ENCODE measurements at places on chromosomes 13 and 19.
A peak's percentile ranks its signal among the peaks of the same experiment; 100 is the strongest.

DNA sequence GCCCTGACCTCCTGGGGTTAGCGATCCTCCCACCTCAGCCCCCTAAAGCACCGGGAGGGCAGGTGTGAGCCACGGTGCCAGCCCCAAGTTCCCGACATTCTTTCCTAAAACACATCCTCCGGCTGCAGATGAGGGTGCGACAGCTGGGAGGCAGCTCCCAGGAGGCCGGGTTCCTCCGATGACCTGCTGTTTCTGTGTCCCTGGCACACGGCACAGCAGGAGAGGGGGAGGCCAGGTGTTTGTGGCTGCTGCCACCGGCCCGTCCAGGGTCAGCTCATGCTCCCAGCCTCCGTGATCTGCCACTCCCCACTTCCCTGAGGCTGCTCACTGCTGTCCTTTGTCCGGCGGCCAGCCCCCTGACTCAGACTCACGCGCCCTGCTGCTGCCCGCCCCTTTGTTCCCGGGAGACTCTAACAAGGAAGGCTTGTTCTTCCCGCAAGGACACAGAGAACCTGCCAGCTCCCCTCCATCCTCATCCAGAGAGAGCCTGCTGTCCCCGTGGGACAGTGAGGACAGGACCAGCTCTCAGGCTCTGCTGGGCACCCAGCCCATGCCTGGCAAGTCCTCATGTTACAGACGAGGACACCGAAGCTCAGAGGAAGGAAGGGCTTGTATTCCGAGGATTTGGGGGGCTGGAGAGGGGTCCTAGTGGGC lies 10.6 kb upstream of the MADCAM1 start:
- peak; percentile 96 for DNase-seq

GRCh38 chr19:681029-682019 lies 5.1 kb downstream of the FSTL3 start:
- no peak for DNase-seq

DNA sequence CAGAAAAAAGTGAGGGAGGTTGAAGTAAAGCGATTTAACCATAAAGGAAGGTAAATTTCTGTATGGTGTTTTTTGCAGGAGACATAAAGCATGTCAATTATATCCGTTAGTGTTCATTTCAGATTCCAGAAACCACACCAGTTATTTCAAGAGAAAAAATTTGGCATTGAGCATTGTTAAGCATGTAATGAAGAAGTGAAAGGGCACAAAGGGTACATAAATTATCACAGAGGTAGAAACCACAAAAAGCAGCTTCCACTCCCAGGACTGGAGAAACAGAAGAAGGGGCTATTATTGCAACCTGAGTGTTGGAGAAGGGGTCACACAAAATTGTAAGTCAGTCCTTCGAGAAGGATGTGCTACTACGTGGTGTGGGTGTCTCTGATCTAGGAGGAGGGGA lies 72.2 kb upstream of the DACH1 start:
- no peak for DNase-seq

DNA sequence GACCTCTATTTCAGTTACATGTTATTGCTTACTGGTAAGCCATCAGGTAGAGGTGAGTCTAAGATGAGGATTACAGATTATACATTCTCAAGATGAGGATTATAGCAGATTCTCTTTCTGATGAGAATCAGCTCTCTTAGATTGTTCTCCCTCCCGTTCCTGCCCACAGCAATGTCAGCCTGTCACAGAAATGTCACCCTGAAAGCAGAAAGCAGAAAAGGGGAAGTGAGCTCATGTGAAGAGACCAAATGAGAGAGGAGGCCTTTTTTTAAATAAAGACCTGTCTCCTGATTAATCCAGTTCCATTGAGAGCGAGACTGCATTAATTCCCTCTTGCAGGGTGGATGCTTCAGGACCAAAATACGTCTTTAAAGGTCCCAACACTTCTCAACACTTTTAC lies 445.6 kb downstream of the KCTD12 start:
- DNase-seq, result no peak

DNA sequence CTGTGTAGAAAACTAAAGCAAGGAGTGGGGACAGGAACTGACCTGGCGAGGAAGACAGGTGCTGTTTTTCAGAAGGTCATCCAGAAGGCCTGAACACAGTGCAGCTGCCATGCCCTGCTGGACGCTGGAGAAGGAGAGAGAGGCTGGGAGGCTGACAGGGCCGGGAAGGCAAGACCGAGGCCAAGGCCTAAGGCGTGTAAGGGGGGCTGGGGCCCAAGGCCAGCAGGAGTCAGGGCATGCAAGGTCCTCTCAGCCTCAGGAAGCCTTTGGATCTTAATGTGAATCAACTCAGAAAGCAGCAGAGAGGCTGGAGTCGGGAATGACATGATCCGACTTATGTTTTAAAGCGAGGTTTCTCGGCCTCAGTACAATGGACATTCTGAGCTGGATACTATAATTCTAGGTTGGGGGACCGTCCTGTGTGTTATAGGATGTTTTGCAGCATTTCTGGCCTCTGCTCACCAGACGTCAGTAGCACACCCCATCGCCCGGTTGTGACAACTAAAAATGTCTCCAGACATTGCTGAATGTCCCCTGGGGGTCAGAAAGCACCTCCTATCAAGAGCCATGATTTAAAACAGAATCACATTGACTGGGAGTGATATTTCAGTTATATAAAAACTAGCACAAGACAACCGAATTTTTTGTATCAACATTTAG lies 530.4 kb downstream of the MYO16 start:
- DNase-seq, result no peak

GRCh38 chr19:2415281-2415972 lies 12.0 kb downstream of the TIMM13 start:
- DNase-seq, result no peak

Measured in hypothalamus (tissue), 51 donors.